ENCODE measurements at places on chromosomes 5 and 9.

- no peak for DNase-seq
Observed at GRCh38 chr5:135203593-135204036, 169.6 kb upstream of the PITX1 start.

GRCh38 chr5:135978212-135978631 lies 23.4 kb upstream of the LECT2 start:
- no peak for DNase-seq

GRCh38 chr9:28653216-28653615 lies 1079.9 kb upstream of the C9orf72 start:
- no peak for DNase-seq

GRCh38 chr9:18343784-18344183 lies 130.2 kb upstream of the ADAMTSL1 start:
- no peak for DNase-seq

DNA sequence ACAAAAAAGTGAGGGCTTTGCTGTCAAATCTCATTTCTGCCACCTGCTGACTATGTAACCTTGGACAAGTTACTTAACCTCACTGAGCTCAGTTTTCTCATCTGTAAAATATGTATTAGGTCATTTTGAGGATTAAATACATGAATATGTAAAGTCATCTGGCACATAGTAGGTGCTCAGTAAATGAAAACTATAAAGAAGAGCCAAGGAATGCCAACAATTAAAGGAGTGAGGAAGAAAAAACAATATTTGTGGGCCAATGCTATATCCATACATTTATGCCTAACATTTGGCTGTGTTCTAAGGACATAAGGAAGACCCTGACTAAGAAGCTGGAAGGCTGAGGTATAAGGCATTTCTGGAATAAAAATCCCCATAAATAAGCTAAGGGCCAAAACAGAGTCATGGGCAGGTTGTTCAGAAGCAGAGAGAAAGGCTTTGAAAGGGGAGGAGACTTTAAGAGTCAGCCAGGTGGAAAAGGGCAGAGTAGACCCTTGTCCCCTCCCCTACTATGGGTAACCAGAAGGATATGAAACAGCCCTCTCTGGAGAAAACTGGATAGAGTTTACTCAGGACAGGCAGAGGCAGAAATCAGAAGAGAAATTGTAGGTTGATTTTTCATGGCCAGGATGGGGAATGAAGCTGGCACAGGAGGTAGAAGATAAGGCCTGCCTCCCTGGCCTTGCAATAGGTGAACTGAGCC lies 47.6 kb upstream of the SIL1 start:
- no peak for DNase-seq

- DNase-seq: no peak
Observed at GRCh38 chr5:81572201-81572600, 178.3 kb upstream of the ACOT12 start.

DNA sequence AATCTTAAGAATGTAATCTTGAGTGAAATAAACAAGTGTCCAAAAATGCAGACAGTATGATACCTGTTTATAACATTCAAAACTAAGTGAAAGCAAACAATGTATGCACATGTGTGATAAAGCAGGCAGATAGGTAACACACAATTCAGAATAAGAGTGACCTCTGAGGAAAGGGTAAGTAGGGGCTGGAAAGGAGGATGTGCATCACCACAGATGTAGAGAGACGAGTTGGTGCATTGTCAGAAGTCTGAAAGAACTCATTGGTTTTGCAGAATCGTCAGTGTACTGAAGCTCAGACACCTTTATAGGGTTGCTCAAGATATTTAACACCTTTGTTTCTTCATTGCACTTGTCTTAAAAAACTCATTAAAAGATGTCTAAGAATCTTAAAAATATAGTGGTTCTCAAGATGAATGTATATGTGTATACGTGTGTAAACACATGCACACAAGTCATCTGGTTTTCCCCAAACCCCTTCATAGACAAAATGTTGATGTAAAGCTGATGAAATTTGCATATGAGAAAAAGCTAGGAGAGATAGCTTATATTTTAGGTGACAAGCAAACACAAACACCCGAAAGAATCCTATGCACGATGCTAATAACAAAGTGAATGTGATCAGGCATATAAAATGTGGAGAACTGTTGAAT lies 197.6 kb upstream of the MEF2C start:
- no peak for DNase-seq

- DNase-seq: no peak
Observed at GRCh38 chr9:107016383-107016782, 153.4 kb downstream of the ZNF462 start.

DNA sequence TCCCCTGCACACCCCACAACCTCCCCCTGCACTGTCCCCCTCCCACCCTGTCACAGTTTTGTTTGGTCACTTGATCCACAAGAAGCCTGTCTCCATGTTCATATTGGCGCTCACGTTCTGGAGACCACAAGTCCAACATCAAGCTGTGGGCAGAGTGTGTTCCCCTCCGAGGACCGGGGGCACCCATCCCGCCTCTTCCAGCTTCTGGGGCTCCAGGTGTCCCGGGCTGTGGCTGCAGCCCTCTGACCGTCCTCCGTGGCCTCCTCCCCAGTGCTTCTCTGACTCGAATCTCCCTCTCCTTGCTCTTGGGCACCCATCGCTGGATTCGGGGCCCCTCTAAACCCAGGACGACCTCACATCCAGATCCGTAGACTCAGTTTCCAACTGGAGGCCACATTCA lies 49.2 kb downstream of the PLEKHG4B start:
- DNase-seq: no peak

- no peak for DNase-seq
Observed at GRCh38 chr9:131529597-131530545, 1.2 kb downstream of the UCK1 start.

DNA sequence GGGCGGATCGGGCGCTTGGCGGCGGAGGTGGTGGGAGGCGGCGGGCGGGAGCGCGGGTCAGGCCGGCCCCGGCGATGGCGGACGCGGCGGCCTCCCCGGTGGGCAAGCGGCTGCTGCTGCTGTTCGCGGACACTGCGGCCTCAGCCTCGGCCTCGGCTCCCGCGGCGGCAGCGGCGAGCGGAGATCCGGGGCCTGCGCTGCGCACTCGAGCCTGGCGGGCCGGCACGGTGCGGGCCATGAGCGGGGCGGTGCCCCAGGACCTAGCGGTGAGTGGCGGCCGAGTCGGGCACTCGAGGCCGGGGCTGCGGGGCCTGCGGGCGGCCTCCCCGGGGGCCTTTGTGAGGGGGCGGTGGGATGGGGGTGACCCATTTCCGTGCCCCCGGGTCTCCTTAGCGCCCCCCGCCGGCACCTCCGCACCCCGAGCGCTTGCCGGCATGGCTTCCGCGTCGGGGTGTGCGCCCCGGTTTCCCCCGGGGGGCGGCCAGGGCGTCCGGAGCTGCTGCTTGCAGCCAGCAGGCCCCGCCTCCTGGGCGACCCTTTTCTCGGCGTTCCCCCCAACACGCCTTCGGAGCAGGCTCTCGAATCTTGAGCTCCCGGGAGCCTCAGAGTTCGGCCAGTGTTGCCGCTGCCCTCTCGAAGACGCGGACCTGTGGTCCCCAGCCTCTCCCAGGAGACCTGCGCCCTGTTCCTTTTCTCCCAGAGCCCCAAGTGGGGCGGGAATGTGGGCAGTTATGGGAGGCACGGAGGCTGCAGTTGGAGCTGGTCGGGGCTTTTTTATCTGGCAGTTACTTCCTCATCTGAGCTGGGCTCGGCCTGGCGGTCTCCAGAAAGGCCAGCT lies 456 bp downstream of the KDM3B start:
- peak; percentile 69 for DNase-seq

- DNase-seq: no peak
Observed at GRCh38 chr9:5449521-5450358, 602 bp upstream of the CD274 start.

- no peak for DNase-seq
Observed at GRCh38 chr5:148393390-148393741, 9.6 kb downstream of the FBXO38 start.

DNA sequence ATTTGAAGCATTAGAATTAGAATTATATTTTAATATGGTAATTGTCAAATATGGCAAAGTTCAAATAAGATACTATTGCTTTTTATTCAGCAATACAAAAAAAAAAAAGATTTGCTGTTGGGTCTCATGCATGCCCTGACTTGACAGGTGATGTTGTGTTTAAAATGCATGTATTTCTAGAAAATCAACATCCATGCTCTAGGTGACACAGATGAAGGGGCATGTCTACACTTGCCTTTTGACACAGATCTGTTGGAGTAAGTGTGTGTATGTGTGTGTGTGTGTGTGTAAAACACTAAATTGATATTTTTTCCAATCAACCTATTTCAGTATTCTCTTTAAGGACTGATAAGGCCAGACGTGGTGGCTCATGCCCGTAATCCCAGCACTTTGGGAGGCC lies 38.1 kb upstream of the SMARCA2 start:
- DNase-seq: no peak

DNA sequence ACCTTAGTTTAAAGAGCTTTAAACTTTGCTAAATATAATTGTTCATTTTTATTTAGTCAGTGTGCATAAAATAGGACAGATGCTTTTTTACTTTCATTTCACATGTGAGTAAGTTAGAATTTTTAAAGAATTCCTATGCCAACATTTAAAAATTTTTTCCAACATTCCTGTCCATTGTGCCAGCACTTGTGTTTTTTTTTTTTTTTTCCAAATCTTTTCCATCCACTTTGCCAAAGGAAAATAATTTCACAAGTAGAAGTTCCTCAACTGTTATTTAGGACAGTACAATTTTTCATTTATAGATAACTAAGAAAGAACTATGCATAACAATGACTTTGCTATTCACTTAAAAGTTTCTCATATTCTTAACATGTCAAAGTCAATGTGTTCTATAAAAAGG lies 189.5 kb downstream of the ADAMTS6 start:
- no peak for DNase-seq

DNA sequence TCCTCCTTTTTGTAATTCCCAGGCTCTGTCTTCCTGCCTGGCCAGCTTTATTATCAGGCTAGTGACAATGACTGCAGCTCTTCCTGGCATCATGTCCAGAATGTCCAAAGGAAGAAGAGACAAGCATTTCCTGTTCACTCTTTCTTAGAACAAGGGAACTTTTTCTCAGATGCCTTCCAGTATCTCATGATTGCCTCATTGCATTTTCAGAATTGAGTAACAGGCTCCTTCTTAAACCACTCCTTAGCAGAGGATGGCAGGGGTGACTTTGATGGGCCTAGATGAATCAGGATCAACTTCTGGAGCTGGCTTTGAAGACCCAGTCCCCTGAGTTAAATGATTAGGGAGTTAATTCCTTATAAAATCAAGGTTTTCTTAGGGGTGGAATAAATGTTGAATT lies 92.9 kb upstream of the RASGRF2 start:
- DNase-seq: no peak

DNA sequence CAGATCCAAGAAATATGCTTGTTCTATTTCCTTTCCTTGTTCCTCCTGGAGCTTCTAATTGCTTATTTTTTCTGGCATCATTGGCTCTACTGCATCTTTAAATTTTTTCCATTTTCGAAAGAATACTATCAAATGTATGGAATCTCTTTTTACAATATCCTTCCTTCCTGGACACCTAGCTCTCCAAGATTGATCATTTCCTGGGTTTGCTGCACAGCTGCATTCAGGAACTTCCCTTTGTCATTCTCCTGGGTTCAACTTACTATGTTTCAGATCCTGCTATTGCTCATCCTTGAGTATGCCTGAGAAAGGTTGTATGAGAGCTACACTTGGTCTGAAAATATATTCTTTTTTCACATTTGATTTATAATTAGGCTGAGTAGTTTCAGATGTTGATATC lies 73.7 kb upstream of the ERCC6L2 start:
- DNase-seq: no peak

- DNase-seq: no peak
Observed at GRCh38 chr9:111803924-111804323, 9.2 kb upstream of the SHOC1 start.

DNA sequence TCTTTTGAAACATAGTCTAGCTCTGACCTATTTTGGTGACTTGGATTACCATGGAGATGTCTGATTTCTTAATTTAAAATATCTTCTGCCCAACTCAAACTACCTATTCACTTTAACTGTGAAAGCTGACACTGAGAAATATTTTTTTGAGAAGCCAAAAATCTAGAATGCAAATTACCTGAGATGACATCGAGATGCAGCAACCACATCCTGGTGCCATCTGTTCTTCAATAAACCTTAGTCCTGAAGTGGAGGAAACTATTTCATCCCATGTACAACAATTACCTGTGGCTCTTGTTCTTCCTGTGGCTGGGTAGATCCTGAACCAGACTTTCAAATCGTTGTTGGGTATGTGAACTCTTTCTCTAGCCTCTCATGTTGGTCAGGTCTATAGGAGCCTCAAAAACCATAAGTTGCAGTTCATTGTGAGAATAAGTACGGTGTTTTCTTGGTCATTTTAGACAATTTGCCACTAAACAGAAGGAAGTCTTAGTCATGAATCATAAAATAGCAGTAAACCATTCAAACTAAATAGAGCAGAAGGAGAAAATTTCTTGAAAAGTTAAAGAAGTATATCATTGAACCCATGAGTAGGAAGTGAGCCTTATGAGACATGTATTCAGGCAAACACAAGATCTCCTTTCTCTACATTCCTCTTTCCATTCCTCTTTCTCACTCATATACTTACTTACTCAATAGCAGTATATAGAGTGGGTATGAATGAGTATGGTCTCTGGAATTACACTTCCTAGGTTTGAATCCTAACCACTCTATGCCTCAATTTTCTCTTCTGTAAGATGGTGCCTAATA lies 176.0 kb downstream of the HMHB1 start:
- no peak for DNase-seq

- no peak for DNase-seq
Observed at GRCh38 chr9:14307989-14308852, 5.7 kb downstream of the NFIB start.

- no peak for DNase-seq
Observed at GRCh38 chr9:18067548-18068120, 406.3 kb upstream of the ADAMTSL1 start.

- DNase-seq: no peak
Observed at GRCh38 chr5:67240065-67240464, 43.5 kb upstream of the CD180 start.

DNA sequence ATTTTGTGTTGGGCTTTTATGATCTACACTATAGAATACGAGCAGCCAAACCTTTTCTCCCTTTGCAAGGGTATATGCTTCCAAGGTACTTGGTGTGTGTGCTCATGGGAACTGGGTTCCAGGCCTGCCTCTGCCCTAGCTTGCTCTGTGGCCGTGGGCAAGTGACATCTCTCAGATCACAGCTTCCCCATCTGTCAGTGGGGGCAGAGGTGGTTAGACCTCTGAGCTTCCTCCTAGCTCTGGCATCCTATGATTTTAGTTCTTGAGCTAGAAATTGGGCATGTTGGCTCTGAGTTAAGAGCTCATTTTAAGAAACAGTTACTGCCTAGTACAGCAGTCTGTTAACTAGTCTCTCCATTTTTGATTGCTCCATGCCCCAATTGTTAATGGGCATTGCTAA lies 12.5 kb upstream of the CCNJL start:
- DNase-seq: no peak

GRCh38 chr5:64595031-64595855 lies 89.4 kb downstream of the RGS7BP start:
- DNase-seq: no peak

- DNase-seq: no peak
Observed at GRCh38 chr9:121844098-121844497, 192.7 kb downstream of the DAB2IP start.

GRCh38 chr9:131398204-131398603 lies 4.3 kb downstream of the PRRC2B start:
- DNase-seq: peak; percentile 17
